ENCODE measurements at places on chromosomes 7 and 10. TPM values are rescaled to one million over a fixed set of nuclear protein-coding genes. Genes with fewer than 3 reads are reported as not detected.
A peak's percentile ranks its signal among the peaks of the same experiment; 100 is the strongest.

- DNase-seq: no peak
Measured at GRCh38 chr7:7443806-7444350, 91.8 kb downstream of the COL28A1 start.

- DNase-seq: no peak
Measured at GRCh38 chr7:150322114-150322832, 882 bp upstream of the LRRC61 start.

The PWWP2B gene
- total RNA-seq: 23.7 TPM

GRCh38 chr10:18094332-18094731 lies 45.9 kb upstream of the CACNB2 start:
- DNase-seq: no peak

The STAG3 gene
- total RNA-seq: 7.1 TPM

DNA sequence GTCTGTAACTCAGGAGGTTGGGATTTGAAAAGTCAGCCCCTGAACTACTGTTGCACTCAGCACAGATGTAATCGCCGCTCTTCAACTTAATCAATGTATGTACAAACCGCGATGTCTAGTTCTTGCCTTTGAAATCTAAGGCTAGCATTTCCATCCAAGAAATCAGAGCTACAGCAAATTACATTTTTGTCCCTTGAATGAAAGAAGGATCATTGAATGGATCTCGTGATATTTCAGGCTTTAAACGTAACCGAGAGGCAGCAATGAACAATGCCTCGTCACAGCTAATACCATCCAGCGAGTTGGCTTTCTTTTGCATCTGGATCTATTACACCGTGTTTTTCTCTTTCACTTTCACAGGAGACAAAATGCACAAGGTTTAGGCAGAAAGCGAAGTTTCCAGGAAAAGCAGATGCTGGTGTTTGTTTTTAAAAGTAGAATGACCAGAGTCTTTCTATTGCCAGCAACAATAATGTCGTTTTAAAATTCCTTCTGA lies 5.5 kb downstream of the SKIDA1 start:
- DNase-seq: no peak

The FAM13C gene
- total RNA-seq: 10.3 TPM

The ADAM8 gene
- total RNA-seq: 11.3 TPM

DNA sequence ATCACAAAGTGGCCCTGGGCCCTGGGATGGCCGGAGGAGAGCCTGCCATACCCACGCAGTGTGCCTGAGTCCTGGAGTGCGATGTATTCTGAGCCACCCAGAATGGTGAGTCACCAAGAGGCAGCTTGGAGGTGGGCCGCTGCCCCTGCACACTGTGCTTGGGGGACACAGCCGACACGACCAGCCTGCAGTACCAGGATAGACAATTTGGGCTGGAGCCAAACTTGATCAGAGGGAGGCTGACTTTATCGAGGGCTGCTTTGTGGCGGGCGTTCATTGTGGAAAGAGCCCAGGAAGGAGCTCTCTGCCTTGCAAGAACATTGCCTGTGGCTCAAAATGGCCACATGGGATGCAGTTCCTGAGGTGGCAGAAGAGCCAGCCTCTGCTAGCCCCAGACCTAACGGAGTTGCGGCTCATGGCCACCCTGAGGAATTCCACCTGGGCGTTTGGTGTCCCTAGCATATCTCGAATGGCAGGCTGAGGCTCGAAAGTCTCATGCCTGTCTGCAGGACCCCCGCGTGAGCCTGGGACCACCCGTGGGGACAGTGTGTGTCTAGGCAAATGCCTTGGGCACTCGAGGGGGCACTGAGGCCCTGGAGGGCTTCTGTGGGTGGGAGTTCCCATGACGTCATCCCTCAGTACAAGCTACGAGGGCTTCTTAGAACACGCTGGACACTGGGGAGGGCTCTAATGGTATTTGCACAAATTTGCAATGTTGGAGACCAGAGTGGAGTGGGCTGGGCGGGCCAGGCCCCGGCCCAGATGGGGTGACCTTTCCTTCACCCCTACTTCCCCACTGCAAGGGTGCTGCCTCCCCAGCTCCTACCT lies 79.7 kb downstream of the LHPP start:
- DNase-seq: no peak

DNA sequence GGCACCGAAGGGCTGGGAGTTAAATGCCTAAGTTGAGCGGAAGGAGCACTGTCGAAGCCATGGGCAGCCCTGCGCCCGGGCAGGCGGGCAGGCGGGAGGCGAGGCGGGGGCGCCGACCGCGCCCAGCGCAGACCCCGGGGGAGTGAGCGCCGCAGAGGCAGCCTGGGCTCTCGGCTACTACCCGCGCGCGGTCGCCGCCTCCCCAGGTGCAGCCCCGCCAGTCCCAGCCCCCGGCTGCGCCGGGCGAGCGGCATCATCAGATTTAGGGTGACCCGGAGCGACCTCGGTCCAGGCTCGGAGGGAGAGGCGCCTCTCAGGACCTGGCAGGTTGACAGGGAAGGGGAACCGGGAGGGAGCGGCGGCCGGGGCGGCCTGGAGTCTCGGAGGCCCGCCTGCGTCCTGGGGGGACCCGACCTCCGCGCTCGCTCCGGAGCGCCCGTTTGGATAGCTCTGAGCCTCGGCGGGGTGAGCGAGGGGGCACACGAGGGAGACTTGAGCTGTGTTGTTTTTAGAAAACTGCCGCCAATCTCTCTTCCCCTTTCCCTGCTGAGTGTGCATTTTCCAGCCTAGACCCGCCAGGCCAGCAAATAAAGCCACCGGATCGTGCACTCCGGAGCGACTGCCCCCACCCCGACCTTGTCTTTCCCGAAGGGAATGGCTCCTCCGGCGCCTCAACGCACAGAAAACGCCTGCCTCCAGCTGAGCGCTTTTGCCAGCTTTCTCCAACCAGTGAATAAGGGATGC lies 2.3 kb upstream of the NRP1 start:
- DNase-seq: no peak

GRCh38 chr10:22301193-22301592 lies 15.0 kb upstream of the COMMD3 start:
- no peak for DNase-seq

DNA sequence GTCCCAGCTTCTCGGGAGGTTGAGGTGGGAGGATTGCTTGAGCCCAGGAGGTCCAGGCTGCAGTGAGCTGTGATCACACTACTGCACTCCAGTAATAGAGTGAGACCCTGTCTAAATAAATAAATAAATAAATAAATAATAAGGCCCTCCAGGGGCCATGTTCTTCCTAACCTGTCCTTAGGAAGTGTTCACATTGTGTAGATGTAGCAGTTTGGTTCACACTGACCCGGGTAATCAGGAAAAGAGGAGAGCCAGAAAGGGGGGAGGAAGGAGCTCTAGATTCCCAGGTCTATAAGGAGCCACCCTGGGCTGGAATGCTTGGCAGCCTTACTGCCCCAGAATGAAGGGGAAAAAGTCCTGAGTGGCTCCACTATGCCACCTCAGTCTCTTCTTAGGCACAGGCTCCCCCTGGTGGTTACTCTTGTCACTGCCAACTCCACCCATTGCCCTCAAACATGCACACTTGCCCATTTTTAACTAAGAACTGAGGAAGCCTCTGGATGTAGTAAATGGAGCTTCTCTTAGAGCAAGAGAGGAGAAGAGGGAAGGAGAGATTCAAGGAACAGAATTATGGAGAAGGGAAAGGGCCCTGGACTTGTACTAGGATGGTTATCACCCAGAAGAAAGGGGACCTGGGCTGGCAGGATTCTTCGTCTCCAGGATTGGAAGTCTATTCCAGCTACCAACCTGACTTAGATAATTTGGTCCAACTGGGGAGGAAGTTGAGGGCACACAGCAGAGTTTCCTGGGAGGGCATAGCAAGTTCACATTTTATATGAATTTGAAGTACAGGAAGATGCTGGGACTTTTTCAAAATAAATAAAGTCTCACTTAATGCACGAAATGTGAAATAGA lies 7.8 kb downstream of the HPS6 start:
- peak; percentile 97 for DNase-seq

- DNase-seq: no peak
Measured at GRCh38 chr7:150931199-150931869, 46.8 kb downstream of the KCNH2 start.

The OGDHL gene
- not detected for total RNA-seq

DNA sequence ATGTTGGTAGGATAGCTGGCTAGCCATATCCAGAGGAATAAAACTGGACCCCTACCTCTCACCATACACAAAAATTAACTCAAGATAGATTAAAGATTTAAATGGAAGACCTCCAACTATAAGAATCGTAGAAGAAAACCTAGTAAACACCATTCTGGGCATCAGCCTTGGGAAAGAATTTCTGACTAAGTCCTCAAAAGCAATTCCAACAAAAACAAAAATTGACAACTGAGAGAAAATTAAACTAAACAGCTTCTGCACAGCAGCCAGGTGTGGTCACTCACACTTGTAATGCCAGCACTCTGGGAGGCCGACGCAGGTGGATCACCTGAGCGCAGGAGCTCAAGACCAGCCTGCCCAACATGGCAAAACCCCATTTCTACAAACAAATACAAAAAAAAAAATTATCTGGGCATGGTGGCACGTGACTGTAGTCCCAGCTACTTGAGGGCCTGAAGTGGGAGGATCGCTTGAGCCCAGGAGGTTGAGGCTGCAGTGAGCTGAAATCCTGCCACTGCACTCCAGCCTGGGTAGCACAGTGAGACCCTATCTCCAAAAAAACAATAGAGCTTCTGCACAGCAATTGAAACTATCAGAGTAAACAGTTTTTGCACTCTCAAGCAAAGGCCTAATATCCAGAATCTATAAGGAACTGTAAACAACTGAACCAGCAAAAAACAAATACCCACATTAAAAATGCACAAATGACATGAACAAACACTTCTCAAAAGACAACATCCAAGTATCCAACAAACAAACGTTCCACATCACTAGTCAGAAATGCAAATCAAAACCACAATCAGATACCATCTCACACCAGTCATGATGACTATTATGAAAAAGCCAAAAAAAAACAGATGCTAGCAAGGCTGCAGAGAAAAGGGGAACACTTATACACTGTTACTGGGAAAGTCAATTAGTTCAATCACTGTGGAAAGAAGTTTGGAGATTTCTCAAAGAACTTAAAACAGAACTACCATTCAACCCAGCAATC lies 4.8 kb downstream of the CRPPA start:
- no peak for DNase-seq

The AP5Z1 gene
- total RNA-seq: 61.8 TPM

The OR2F1 gene
- not detected for total RNA-seq

DNA sequence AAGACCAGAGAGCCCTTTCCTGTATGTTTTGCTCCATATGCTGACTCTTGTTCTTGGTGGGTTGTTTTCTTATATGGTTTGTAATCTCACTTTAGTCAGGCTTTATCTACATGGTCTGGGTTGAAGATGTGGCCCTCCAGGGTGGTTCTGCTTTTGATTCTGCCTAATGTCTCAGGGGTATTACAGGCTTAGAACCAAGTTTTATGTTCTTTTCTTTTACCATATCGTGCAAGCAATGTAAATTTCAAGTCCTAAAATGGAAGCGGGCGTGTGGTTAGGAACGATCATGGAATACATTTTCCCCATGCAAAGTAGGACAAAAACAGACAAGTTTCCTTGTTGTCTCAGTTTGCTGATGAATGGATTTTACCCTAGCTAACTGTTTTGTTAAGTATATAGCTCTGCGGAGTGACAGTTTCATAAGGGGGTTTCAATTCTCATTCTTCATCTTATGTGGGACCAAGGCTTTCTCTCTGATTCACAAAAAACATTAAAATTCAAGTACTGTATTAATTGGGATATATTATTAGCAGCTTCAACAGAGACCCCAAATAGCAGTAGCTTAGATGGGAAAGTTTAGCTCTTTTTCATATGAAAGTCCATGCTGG lies 58.7 kb downstream of the MTURN start:
- no peak for DNase-seq

The BEND7 gene
- total RNA-seq: 10.8 TPM

The CYP3A4 gene
- 0.22 TPM for total RNA-seq

GRCh38 chr7:83166781-83167180 lies 4.1 kb upstream of the PCLO start:
- no peak for DNase-seq

The CADPS2 gene
- 44.4 TPM for total RNA-seq

The CHAT gene
- total RNA-seq: not detected

- no peak for DNase-seq
Measured at GRCh38 chr10:123551259-123551658, 114.9 kb upstream of the GPR26 start.

GRCh38 chr7:68785036-68785435 lies 813.2 kb upstream of the AUTS2 start:
- DNase-seq: no peak

DNA sequence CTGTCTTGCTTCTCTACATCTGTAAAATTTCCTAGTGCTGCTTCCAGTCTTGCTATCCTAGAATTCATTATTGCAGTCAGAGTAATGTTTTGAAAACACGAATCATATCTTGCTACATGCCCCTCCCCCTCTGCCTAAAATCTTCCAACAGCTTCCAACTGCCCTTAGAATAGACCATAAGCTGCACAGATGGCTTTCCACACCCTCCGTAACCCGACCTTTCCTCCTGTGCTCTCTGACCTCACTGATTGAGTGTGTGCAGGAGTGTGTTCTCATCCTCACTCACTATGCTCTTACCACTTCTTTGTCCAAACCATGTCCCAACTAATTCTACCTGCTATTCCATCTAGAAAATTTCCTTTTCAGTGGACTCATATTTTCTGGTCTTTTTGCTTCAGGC lies 121.2 kb upstream of the ANKRD1 start:
- no peak for DNase-seq

DNA sequence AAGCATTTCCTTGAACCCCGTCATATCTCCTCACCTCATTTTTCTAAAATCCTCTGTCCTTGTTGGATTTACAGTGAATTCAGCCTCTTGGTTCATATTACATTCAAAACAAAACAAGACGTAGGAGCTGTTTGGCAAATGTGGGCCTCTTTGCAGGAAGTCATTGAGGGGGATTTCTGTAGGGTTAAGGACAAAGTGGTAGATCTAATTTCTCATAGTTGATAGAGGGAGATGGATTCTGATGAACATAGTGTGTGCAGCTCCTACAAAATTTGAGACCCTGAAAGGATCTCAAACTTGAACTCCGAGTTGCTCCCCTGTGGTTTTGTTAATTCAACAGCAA lies 682 bp downstream of the TBXAS1 start:
- no peak for DNase-seq

- no peak for DNase-seq
Measured at GRCh38 chr10:104445359-104445758, 91.7 kb downstream of the CFAP58 start.

The TBRG4 gene
- 61.2 TPM for total RNA-seq

DNA sequence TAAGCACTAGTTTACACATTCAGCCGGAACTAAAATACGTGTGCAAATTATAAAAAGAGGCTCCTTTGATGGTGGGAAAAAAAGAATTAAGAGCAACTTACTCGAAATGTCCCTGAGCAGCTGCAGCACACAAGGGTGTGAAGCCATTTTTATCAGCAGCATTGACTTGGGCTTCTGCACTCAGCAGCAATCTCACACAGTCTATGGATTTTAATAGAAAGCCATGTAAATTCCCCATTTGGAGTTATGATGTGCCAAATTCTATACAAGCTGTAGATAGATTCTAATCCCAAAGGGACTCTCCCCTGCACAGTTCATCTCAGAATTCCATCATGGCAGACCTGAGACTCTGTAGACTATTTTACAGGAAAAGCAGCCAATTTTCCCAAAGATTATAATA lies 90.5 kb downstream of the CTTNBP2 start:
- no peak for DNase-seq

DNA sequence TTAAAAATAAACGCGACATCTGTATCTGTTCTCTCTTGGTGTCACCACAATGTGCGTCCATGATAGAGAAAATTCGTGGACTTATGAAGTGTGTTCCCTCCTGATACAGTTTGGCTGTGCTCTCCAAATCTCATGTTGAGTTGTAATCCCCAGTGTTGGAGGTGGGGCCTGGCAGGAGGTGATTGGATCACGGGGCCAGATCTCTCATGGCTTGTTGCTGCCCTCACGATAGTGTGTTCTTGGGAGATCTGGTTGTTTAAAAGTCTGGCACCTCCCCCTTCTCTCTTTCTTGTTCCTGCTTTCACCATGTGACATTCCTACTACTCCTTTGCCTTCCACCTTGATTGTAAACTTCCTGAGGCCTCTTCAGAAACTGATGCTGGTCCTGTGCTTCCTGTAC lies 229.4 kb upstream of the MYO3A start:
- DNase-seq: no peak

Data from tibial nerve (tissue), 4 donors.